ENCODE measurements at places on chromosomes 1 and 21. TPM values are rescaled to one million over a fixed set of nuclear protein-coding genes. Genes with fewer than 3 reads are reported as not detected.

OR2T35 gene
- not detected for total RNA-seq

FMOD gene
- total RNA-seq: 24.5 TPM

MYOG gene
- total RNA-seq: not detected

AVPR1B gene
- not detected for total RNA-seq

C4BPA gene
- total RNA-seq: not detected

ANP32E gene
- total RNA-seq: 64.6 TPM

KLHDC8A gene
- 0.08 TPM for total RNA-seq

C4BPB gene
- total RNA-seq: not detected

ST6GALNAC5 gene
- total RNA-seq: 4.8 TPM

HEYL gene
- 0.23 TPM for total RNA-seq

NVL gene
- total RNA-seq: 18.3 TPM

RHD gene
- not detected for total RNA-seq

AP4B1 gene
- total RNA-seq: 12.9 TPM

FCRLB gene
- total RNA-seq: 0.83 TPM

SELENBP1 gene
- total RNA-seq: 34.8 TPM

SLC26A9 gene
- total RNA-seq: not detected

IRF6 gene
- 7.7 TPM for total RNA-seq

DMRTA2 gene
- 0.08 TPM for total RNA-seq

TIE1 gene
- total RNA-seq: 6.2 TPM

TSPAN1 gene
- total RNA-seq: 0.68 TPM

PDC gene
- 0.53 TPM for total RNA-seq

APOBEC4 gene
- total RNA-seq: not detected

Measured in smooth muscle cell of the coronary artery (primary cell).